ENCODE measurements at places on chromosomes 6 and 20.

DNA sequence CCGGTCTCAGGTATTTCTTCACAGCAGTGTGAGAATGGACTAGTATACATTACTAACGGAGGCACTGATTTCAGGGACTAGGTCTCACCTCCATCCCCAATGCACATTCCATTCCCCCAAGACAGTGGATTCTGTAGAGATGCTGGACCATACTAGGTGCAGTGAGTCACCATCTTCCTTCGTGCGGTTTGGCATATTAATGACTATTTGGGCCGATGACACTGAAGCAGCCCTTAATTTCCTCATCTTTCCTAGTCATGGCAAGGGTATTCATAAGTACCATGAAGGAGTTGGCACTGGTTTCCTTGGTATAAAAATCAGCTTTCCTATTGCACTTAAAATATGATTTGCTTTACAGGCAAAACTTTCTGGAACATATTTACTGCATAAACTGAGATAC lies 121.4 kb upstream of the TRAF3IP2 start:
- no peak for DNase-seq

- no peak for DNase-seq
These were observed 16.4 kb downstream of the TRAM2 start for GRCh38 chr6:52560462-52560861.

DNA sequence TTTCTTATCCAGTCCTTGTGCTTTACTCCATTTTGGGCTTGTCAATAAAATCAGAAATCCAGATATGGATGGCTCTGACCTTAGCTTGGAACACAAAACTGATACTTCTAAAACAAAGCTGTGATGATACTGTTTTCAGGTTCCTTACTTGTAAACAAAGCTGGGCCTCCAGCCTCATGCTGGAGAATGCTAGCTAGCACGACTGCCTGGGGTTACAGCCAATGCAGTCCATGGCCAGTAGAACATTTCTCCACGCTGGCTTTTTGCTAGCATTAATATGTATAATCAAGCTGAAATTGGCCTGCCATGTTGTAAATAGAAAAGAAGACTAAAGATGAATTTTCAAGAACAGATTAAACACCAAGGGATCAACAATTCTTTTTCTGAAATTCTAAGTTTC lies 63.9 kb downstream of the MTHFD1L start:
- no peak for DNase-seq

- no peak for DNase-seq
These were observed 40.1 kb downstream of the CYP24A1 start for GRCh38 chr20:54133434-54134427.

GRCh38 chr20:17227669-17228623 lies 1.1 kb downstream of the PCSK2 start:
- DNase-seq = no peak

- no peak for DNase-seq
These were observed 2.2 kb downstream of the TFAP2A start for GRCh38 chr6:10412461-10413261.

DNA sequence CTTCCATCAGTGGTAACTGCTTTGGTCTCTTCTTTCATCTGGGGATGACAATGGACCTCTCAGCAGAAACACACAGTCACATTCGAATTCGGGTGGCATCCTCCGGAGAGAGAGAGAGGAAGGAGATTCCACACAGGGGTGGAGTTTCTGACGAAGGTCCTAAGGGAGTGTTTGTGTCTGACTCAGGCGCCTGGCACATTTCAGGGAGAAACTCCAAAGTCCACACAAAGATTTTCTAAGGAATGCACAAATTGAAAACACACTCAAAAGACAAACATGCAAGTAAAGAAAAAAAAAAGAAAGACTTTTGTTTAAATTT lies 6.1 kb downstream of the EDN1 start:
- DNase-seq = no peak

DNA sequence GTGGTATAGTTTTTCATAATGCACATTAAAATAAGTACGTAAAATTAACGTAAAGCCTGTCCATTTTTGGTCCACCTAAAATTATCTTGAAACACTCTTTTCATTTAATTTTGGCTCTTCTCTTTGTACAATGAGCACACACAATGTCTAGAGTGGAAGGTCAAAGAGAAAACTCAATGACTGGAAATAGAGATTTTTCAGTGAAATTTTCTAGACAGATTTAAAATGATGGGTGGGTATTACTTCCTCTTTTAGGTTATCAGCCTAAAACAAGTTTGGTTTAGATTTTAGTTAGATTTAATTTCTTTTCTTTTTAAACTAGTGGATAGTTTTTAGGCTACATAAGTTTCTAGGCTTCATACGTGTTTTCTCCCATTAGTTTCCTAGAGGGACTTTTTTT lies 24.9 kb downstream of the DSE start:
- no peak for DNase-seq

DNA sequence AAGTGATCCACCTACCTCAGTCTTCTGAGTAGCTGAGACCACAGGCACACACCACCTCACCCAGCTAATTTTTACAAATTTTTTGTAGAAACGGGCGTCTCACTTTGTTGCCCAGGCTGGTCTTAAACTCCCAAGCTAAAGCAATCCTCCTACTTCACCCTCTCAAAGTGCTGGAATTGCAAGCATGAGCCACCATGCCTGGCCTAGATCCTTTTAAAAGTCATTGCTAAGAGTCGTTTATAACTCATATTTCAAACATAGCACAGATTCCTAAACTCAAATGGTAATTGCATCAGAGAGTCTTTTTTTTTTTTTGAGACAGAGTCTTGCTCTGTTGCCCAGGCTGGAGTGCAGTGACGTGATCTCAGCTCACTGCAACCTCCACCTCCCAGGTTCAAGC lies 7.7 kb upstream of the SAMHD1 start:
- DNase-seq = no peak

- DNase-seq = peak; percentile 54
These were observed 28.7 kb upstream of the TXNDC5 start for GRCh38 chr6:7939184-7939863.

- DNase-seq = no peak
These were observed 618.9 kb downstream of the BCKDHB start for GRCh38 chr6:80725156-80725930.

GRCh38 chr6:21997119-21998037 lies 299.5 kb downstream of the PRL start:
- DNase-seq = no peak

GRCh38 chr20:61929971-61930666 lies 135.6 kb downstream of the TAF4 start:
- DNase-seq = no peak

DNA sequence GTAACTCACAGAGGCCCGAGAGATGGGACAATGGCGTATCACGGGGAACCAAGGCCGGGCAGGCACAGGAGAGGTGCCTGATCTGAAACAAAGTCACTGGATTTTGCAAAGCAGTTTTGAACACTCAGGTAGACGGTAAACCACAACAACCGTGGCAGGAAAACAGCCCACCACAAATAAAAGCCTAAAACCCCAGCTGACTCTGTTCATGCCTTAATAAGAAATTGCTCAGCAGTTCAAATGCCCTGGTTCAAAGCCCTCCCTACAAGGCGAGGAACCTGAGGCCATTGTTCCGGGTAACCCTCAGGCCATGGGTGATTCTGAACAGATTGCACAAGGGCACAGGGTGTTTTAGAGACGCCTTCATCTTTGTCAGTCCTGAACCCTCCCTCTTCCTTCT lies 114.2 kb downstream of the MAP3K7 start:
- no peak for DNase-seq

GRCh38 chr6:41176189-41176588 lies 13.3 kb upstream of the TREM2 start:
- DNase-seq = no peak

DNA sequence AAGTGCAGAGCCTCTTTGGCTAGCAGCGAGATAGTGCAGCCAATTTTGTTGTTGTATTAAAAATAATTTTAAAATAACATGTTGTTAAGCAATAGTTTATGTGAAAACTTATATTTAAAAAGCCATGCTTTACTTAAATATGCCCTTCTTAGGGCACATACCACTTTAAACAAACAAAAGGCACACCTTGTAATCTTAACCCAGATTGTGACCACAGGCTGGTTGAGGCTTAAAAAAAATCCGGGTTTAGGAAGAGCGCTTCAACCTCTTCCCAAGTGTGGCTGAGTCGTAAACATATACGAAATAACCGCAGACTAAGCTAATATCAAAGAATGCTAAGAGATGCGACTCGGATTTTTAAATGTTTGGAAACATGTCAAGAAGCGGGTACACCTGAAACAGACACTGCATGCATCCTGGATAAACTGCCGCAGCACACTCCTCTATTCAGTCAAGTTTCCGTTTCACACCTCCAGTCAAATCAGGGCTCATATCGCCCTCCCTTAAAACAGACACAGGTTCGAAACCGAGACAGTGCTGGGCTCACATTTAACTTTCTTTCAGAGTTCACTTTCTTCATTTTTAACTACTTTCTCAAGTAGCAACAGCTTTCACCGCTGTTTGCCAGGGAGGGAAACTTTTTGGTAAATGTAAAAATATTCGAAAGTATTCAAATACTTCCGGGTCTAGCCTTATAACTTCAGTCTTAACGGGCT lies 1.5 kb downstream of the DEK start:
- DNase-seq = peak; percentile 58

DNA sequence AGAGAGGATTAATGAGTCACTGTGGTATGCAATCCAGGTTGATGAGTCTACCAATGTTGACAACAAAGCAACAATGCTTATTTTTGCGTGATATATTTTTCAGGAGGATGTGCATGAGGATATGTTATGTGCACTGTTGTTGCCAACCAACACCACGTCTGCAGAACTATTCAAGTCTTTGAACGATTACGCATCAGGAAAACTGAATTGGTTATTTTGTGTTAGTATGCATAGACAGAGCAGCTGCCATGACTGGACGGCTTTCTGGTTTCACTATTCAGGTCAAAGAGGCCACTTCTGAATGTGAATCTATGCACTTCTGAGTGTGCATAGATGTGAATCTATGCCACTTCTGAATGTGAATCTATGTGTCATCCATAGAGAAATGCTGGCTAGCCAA lies 134.0 kb upstream of the GRIK2 start:
- DNase-seq = no peak
